ENCODE measurements at places on chromosomes 2 and 18.

- DNase-seq = no peak
Observed at GRCh38 chr2:238857959-238858358, 10.1 kb downstream of the TWIST2 start.

GRCh38 chr18:76461148-76461547 is 33.9 kb downstream of the ZNF516 start:
- DNase-seq = no peak

DNA sequence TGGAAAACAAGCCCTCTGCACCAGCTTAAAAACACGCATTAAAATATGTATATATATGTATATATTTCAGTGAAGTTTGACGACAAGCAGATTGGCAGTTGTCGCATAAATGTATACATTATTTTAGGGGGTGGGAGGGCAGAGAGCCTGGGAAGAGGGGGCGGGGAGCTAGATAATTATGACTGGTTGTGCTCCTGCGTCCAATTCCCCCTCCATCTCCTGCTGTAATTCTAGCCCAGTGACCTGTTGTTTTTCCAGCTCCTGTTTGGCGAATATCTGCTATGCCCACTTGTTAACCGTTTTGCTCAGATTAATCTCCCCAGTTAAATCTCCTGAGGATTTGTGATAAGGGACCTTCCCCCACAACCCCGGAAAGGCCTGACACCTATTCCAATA is 656 bp downstream of the UNC80 start:
- no peak for DNase-seq

DNA sequence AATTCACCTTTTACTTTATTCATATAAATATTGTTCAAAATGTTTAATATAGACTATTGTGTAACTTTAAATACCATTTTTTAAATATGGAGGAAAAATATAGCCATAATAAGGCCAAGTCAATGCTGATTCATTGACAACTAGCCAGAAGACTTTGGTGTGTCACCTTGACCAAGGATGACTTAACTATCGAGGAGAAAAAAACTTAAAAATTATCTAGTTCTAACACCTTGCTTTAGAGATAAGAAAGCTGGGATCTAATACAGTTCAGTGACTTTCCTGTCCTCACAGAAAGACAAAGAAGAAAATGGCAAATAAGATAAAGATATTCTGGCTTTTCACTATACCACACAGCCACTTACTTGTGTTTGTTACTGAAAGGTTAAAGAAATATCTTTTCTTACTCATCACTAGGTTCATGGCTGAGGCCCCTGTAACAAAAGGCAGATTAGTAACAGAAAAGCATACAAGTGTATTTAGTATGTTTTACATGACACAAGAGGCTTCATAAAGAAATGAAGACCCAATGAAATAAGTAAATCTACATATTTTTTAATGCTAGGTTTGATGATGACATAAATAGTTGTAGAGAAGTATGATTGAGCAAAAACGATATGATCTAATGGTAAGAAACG is 65.9 kb upstream of the LRRTM1 start:
- no peak for DNase-seq

DNA sequence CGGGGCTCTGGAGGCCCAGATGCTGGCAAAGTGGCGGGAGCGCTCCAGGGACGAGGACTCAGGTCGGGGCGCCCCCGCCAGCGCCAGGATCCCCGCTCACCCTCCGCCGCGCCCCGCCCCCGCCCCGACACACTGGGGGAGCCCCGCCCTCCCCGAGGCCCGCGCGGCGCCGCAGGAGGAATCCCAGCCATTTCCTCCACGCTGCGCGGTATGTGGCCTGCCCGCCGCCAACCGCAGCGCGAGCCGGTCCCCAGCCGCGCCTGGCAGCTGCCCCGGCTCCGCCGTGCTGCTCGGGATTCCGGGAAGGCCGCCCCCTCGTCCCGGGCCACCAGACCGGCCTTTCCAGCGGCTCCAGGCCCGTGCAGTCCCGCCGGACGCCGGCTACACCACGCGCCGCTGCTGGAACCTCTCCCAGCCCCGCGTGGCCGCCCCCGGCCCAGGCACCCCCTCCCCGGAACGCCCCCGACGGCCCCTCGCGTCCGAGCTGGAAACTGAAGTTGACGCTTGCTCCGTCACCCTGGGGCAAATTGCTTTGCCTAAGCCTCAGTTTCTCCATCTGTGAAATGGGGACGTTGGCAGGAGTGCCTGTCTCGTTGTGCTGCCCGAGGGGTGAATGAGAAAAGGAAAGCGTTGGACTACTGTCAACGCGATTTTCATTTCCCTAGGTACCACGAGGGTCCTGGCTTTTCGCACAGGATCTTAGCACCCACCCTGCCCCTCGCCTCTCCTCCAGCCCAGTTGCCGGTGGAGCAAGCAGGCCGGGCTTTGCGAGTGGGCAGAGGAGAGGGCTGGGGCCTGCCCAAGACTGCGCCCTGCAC is 53.6 kb downstream of the PKDCC start:
- no peak for DNase-seq

GRCh38 chr2:47403609-47404193 is 745 bp downstream of the MSH2 start:
- DNase-seq = no peak

GRCh38 chr2:176122683-176123410 is at the start of gene HOXD9:
Gene HOXD9 (plus strand): TSS chr2:176122719. CDS start chr2:176122769, 50 bp downstream.
- DNase-seq = no peak

GRCh38 chr2:135494503-135494902 is 36.5 kb downstream of the ZRANB3 start:
- DNase-seq = peak; percentile 10

- DNase-seq = no peak
Observed at GRCh38 chr2:63855418-63856302, 14.0 kb downstream of the UGP2 start.

- DNase-seq = no peak
Observed at GRCh38 chr2:191158193-191158592, 7.4 kb upstream of the STAT4 start.

DNA sequence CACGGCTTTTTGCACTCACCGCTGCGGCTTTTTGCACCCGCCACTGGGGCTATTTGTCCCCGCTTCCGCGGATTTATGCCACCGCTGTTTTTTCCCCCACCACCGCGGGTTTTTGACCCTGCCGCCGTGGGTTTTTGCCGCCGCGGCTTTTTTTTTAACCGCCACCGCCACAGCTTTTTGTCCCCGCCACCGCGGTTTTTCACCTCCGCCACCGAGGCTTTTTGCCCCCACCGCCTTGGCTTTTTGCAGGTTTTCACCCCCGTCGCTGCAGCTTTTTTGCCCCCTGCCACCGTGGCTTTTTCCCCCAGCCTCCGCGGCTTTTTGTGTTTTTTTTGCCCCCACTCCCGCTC is 2796.7 kb upstream of the TEKT4 start:
- DNase-seq = no peak
